ENCODE measurements at places on chromosomes 4 and X. TPM values are rescaled to one million over a fixed set of nuclear protein-coding genes. Genes with fewer than 3 reads are reported as not detected.

DNA sequence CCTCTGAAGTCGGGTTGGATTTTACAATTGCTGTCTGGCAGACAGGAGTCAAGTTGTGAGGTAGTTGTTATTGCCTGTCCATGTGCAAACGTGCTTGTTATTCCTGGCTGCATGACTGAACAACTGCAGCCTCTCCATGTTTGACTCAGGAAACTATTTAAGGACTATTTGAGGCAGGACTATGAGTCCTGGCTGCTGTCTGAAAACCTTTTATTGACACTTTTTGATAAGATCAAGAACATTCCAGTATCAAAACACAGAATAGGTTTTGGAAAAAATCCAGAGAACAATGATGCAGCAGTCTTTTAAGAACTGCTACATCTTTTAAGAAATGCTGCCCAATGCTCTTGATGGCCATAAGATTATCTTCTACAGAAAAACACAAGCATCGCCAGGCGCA, 10.0 kb upstream of the SPRY1 start:
- DNase-seq = no peak

GRCh38 chr4:113945906-113946305, 33.5 kb downstream of the ARSJ start:
- DNase-seq = no peak

GRCh38 chrX:55640854-55641253, 17.7 kb downstream of the FOXR2 start:
- no peak for DNase-seq

XAGE2 gene
- total RNA-seq = not detected

DNA sequence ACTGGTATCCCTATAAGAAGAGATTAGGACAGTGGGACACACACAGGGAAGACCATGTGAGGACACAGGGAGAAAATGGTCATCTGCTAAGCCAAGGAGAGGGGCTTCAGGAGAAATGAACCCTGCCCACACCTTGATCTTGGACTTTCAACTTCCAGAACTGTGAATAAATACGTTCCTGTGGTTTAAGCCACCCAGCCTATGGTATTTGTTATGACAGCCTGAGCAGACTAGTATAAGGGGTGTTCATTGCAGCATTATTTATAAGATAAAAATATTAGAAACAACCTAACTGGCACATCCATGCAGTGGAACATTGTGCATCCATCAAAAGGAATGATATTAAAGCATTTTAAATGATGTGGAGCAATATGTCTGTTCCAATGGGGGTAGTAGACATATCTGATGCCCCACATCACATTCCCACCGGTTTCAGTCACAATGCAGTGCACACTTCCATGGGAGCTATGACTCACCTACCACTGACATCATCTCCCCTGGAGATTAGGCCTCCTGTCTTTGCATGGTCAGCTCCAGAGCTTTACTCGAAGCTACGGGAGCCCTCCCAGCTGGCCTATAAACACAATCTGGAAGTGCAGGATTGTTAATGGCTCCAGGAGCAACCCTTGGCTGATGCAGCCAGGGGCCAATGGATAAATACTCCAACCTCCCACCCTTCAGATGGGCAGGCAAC, 38.9 kb upstream of the MAMLD1 start:
- DNase-seq = no peak

- DNase-seq = no peak
These were observed 109.0 kb upstream of the ACSL4 start for GRCh38 chrX:109841869-109842579.

DNA sequence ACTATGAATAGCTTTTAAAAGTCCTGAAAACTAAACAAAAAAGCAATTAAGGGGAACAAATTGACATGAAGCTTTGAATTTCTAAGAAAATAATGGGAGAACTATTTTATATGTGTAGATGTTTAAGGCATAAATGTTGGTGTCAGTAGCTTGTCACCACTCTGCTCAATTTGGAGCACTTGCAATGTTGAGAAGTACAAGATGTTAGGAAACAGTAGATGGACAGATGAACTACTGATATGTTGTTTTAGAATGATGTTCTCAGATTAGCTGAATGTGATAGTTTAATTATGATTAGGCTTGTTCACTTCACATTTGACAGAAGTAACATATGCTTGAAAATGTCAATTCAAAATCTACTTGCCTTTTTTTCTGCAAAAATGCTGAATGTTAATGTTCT, 525.7 kb upstream of the IGFBP7 start:
- no peak for DNase-seq

DNA sequence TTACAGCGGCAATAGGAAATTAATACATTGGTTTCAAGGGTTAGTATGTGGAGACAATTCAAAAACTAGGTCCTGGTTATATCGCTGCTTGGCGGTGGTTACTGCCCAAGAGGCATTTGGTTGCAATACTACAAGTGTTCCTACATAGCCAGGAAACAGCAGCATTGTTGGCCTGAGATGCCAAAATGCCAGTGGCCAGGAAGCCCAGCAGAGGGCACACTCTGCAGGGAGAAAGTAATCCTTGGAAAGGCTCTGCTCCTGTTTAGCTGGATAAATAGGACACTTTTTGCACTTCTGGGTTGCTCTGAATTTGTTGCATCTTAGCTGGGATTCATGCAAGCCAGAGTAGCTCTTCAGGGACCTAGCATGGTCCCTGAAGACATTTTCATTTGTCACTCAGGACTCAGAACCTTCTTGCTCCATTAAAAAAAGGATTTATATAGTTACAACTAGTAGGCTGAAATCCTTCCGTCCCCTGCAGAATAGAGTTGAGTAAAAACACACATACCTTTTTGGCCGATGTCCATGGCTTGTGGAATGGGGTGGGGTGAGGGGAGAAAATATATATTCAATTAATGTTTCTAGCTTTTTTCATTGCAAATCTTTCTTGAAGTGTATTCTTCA, 8.1 kb upstream of the GPR119 start:
- no peak for DNase-seq

ZNF630 gene
- total RNA-seq = 3.1 TPM

DNA sequence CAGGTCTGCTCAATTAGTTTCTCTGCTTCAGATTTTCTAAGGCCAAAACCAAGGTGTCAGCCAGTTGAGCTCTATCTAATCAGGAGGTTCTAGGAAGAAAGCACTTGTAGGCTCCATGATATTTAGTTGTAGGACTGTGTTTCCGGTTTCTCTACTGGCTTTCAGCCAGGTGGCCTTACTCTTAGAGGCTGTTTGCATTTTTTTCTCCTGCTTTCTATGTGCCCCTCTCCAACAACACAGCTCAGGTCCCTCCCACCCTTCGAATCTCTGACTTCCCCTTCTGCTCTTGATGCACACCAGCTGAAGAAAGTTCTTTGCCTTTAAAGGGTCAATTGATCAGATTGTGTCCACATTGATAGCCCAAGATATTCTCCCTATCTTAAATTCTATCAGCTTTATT, 245.2 kb downstream of the RAB28 start:
- no peak for DNase-seq

DNA sequence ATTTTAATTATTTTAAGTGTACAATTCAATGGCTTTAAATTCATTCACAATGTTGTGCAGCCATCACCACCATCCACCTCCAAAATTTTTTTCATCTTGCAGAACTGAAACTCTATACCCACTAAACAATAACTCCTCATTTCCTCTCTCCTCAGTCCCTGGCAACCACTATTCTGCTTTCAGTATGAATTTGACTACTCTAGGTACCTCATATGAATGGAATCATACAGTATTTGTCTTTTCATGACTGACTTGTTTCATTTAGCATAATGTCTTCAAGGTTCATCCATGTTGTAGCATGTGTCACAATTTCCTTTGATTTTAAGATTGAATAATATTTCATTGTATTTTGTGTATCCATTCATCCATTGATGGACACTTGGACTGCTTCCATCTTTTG, 46.9 kb downstream of the KIF4A start:
- DNase-seq = no peak

GRCh38 chr4:166512267-166512666, 639.2 kb downstream of the TLL1 start:
- no peak for DNase-seq
